ENCODE measurements at places on chromosomes 16 and 17.

- DNase-seq, result no peak
Measured at GRCh38 chr16:66325717-66326376, 40.6 kb upstream of the CDH5 start.

DNA sequence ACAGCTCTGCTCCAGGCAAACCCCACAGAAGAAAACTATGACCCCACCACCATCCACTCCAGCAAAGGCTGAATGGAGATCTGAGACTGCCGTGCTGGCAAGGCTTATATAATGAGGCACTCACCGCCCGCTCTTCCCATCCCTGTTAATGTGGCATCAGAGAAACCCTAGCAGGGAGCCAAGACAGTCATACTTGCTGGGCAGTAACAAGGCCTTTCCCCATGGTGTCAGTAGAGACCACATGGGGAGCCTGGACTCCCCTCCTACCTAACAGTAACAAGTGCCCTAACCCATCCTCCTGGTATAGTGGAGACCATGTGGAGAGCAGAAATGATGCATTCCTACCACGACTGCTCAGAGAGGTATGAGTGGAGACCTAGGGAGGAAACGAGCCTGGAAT lies 235.2 kb downstream of the C16orf78 start:
- no peak for DNase-seq

DNA sequence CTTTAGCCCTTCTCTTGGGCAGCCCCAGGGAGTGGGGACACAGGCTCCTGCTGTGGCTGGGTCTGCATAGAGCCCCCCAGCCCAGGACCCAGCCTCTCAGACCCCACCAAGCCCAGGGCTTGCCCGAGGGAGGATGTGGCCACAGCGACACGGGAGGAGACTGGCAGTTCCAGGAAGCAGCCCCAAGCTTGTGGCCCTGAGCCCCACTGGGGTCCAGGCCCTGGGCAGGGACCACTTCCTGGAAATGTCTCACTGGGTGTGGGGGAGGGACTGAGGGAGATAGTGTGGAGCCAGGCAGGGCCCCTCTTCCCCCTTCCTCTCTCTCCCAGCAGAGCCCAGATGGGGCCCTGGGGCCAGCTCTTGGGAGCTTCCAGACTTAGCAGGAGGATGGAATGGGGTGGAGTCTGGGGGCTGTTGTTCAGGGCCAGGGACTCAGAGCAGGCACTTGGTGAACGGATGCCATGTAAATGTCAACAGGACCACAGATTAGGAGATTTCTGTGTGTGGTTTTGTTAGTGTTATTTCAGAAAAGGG lies 35.3 kb downstream of the ADGRG5 start:
- DNase-seq, result no peak

DNA sequence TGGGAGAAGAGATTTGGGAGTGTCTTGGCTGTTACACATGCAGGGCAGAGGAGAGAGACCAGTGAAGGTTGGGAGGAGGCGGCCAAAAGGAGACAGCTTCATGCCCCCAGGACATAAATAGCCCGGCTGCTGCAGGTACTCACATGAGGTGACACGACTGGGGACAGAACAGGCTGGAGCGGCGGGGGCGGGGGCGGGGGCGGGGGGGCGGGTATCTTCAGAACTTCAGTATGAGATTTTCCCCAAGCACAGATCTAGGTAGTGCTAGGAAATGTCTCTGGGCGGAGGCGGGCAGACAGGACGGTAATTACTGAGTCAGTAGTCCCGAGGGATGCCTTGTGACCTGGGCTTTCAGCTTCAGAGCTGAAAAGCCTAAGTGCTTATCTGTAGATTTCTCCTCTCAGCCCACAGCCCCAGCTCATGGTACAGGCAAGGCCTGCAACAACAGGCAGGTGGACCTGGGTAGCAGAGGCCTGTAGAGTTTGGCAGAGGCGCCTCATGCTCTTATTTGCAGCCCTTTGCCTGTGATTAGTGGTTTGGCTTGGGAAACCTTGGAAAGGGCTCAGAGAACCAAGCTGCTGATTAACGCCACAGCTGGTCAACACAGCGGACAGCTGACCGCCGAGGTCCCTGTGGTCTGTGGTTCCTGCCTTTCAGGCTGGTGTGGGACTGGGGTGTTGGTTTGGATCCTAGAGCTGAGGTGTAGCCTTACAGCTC lies 24.5 kb downstream of the UNK start:
- DNase-seq, result no peak

DNA sequence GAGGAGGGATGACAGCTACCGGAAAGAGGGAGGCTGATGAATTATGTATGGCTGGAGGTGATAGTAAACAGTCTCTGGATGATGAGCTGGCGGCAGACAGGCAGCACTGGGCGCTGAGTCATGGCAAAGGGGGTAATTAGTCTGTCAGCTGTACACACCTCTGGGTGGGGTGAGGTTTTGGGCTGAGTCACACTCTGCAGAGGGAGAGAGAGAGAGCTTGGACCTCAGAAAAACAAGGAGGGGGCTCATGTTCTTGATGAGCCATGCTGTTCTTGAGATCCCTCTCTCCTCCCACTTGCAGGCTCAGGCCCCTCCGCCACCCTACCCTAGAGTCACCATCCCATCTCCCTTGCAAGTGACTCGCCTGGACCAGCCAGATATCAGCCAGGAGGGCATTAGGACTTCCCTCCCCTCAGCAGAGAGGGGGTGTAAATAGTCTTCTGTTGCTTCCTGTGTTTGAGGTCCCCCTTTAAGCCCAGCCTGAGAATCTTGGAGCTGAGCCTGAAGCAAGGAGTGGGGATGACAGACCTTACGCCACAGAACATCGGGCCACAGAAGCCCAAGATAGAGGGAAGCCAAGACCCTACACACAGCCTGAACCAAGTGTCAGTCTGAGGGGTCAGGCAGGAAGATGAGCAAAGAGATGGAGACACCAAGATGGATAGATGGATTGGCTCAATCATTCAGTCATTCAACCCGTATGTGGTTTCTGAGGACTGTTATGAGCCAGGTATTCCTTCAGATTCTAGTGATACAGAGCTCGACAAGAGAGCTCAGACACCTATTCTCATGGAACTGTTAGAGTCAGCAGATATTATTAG lies 383.2 kb upstream of the CCL2 start:
- peak; percentile 82 for DNase-seq

- no peak for DNase-seq
Measured at GRCh38 chr17:69231521-69231920, 2.9 kb upstream of the ABCA10 start.

GRCh38 chr17:49739641-49740271 lies 24.2 kb downstream of the FAM117A start:
- peak; percentile 49 for DNase-seq

Measured in bronchial epithelial cell (primary cell).